ENCODE measurements at places on chromosomes 13 and 19.

DNA sequence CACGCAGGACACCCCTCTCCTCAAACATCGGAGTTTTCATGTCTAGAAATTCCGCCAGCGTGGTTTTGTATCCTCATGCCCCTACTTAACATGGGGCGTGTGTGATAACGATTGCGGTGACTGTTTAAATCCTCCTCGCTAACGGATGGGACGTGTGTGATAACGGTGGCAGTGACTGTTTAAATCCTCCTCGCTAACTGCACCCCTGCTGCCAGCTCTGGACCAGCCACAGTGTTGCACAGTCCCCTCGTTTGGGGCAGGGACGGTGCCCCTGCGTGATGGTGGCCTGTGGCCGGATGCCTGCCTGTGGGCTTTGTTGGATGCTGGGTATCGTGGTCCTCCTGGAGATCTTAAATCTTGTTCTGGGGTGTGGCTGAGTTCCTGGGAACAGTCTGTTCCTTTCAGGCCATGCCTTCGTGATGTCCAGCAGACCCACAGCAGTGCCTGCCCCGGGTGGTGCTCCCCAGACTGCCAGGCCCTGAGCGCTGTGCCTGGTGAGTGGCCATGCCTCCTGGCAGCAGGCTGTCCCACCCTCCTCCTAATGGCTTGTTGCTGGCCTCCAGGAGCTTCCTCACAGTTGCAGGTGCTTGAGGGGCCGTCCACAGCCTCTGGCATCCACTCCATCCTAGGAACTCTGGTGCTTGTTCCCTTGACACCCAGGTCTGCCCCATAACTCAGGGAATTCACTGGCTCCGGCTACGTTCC, 122.5 kb upstream of the MCF2L start:
- no peak for DNase-seq

DNA sequence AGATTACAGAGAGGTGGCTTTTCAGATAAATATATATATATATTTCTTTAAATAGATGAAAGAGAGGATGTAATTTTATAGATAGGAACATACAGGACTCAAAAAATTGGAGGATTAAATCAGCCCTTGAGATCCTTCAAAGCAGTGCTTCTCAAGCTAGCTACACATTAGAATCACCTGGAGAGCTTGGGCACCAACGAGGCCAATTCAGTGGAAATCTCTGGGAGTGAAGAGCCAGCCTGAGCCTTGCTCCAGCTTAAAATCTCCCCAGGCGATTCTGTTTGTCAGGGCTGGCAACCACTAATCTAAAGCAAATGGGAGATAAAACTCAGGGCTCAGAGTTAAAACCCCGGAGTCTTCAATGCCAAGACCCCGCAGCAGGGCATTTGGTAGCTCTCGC, 15.0 kb upstream of the CLN5 start:
- DNase-seq: no peak

- DNase-seq: no peak
Observed at GRCh38 chr13:85367887-85368286, 431.3 kb downstream of the SLITRK6 start.

GRCh38 chr13:95492044-95492801, 60.3 kb upstream of the CLDN10 start:
- no peak for DNase-seq

DNA sequence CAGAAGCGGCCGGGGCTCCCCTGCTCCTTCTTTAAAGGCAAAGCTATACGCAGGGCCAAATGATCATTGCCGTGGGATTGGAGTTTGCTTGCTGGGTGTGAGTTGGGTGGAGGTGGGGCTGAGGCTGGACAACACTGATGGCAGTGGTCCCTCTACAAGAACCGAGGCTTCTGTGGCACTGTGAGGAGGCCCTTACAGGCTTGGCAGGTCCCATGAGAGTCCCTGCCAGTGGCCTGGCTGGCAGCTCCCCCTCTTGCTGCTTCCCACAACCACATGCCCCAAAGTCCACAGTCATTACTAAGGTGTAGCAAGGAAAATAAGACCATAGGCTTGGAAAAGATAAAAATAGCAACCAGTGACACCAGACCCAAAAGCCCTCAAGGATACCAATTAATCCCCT, 98.4 kb downstream of the ANKRD10 start:
- DNase-seq: no peak

DNA sequence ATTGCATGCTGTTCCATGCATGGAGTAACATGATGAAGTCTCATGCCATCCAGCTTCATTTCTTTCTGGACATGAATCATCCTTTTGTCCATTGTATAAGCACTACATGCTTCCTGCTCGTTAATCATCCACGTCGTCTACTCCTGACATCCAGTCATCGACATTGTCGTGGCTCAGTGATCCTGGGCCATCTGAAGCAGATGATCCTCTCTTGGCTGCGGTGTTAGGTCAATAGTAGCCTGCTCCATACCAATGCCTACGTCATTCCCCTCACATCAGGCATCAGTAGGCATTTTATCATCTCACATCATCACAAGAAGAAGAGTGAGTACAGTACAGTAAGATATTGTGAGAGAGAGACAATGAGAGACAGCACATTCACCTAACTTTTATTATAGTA, 7.9 kb upstream of the MYO16 start:
- DNase-seq: no peak

- DNase-seq: no peak
Observed at GRCh38 chr13:99132295-99132835, 68.3 kb upstream of the UBAC2 start.

- DNase-seq: no peak
Observed at GRCh38 chr13:104246955-104247354, 1180.7 kb upstream of the SLC10A2 start.

DNA sequence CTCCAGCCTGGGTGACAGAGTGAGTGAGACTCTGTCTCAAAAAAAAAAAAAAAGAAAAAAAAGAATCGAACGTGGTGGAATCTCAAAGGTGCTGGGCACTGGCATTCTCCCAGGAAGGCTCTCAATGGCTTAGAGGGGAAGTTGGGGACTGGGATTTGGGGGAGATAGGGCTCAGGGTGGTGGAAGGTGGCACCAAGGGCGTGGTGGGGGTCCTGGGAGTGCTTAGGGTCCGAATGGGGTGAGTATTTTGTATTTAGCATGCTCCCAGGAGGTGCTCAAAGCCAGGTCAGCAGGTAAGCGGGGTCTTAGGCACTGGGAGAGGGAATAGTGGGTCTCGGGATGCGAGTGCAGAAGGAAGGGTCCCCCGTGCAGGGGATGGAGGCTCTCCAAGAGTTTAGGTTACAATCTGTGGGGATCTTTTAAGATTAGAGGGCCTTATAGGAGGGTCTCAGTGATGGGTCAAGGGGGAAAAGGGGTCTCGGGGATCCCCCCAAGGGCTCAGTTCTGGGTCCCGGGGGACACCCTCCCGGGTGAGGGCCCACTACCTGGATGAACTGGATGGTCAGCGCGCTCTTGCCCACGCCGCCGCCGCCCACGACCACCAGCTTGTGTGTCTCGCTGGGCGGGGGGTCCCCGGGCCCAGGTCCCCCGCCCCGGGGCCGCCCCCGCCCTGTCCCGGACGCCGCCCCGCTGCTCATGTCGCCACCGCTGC, 386 bp downstream of the RRAS start:
- DNase-seq: no peak

Measured in cortex of kidney (tissue), 1 donor.